ENCODE measurements at places on chromosomes 7 and 10.

GRCh38 chr10:110312206-110312605 is 7.5 kb upstream of the SMNDC1 start:
- DNase-seq = no peak

GRCh38 chr7:155259866-155260497 is 37.7 kb upstream of the INSIG1 start:
- DNase-seq = no peak

DNA sequence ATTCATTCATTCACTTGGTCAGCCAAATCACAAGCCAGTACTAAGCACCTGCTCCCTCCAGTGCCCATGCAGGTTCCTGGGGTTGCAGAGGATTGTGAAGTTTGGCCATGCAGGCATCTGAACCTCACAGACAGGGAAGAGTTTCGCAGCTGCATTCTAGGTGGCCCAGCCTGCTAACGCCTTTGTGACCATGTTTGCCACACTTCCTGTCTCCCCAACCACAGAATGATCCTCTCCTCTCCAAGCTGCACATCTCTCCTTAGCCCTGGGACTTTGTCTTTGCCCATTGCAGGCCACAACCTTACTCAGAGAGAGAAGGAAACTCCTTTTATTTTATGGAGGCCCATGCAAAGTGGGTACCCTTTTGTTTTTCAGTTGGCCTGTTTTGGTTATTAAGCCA is 31.8 kb downstream of the EPDR1 start:
- DNase-seq = no peak

GRCh38 chr10:132908621-132909295 is 33.6 kb downstream of the CFAP46 start:
- DNase-seq = no peak

- no peak for DNase-seq
These were observed 293.6 kb downstream of the GLRX3 start for GRCh38 chr10:130429809-130430208.

DNA sequence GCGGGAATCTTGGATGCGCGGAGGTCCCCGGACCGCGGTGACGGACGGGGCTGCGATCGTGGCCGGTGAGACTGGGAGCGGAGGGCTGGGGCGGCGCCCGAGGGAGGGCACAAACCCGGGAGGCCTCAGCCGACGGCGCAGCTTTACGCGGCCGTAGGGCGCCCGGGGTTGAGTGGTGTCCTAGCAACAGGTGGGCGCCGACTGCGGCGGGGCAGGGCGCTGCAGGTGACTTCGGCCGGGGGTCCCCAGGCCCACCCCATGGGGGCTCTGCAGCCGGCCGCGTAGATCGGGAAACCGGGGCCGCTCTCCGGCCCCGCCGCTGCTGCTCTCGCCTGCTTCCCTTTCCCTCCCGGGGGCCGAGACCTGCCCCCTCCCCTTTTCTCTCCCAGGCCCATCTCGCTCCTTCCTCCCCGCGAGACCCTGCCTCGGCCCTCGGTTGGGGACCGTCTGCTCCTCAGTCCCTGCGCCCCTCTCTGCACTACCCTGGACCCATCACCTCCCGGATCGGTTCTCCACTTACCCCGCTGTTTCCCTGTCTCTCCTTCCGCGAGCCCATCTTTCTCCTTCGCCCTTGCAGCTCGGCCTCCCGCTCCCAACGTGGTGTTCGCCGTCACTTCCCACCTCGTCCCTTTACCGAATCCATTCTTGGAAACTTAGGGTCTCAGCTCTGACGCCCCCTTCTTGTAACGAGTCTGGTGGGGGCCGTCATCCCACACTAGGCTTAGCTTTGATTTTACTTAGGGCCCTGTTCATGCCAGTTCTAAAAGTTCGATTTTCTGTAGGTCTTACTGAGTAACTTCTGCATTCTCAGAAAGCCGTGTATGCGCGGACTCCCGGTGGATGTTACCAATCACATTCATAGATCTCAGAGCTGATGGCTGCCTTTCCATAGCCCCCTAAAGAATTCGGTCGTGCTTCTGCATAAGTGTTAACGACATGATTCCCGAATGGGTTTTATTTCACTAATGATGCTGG is 18.5 kb upstream of the ACBD5 start:
- no peak for DNase-seq

- DNase-seq = no peak
These were observed 134.1 kb upstream of the GDF10 start for GRCh38 chr10:47165711-47166404.

DNA sequence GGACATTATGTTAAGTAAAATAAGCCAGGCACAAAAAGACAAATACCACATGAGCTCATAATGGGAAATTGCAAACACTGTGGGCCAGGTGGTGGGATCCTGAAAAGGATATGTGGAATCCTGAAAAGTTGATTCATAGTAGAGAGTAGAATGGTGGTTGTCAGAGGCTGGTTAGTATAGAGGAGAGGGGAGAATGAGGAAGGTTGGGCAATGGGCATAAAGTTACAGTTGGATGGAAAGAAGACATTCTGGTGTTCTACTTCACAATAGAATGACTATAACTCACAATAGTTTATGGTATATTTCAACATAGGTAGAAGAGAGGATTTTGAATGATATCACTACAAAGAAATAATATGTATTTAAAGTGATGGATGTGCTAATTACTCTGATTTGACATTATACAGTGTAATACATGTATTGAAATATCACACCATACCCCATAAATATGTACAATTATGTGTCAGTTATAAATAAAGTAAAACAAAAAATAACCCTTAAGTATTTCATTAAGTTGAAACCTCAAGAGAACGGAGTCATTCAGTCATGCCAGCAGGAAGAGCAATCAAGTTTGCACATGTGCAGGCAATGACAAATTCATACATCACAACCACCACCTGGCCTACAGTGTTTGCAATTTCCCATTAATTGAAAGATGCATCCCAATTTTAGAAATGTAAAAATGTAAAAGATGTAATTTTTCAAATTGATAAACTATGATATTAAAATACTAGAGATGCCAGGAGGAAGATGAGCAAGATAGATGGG is 156.7 kb downstream of the MAGI2 start:
- no peak for DNase-seq

DNA sequence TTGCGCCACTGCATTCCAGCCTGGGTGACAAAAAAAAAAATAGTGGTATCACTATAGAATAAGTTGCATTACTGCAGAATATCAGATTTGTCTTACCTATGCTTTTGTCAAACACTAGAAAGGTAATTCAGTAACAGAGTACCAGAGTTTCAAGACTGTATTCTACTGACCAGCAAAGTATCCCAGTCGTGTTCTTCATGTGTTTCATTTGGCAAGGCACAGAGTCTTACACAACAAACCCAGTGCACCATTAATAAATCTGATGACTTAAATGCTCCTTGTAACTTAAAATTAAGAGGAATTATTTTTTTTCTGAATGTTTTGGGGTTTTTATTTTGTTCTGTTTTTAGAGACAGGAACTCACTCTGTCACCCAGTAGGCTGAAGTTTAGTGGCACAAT is 34.4 kb upstream of the PBLD start:
- no peak for DNase-seq

DNA sequence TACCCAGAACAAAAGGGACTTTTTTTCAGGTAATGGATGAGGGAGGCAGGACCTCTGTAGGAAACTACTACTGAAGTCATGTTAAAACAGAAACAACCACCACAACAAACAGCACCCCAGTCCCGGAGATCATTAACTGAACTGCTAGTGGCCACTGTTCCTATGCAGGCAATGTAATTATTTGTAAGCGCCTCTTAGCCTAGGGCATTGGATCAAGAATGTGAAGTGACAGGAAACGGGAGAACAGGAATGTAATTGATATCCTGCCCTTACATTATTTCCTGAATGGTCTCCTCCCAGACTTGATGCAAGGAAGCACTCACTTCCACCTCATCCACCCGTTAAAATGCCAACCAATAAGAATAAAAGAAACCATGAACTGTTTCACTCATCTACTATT is 16.7 kb upstream of the GAD2 start:
- no peak for DNase-seq

GRCh38 chr7:17099083-17099973 is 199.1 kb upstream of the AHR start:
- DNase-seq = no peak
